ACHN (cell line): ENCODE measurements at places on chromosomes 4 and X.

DNA sequence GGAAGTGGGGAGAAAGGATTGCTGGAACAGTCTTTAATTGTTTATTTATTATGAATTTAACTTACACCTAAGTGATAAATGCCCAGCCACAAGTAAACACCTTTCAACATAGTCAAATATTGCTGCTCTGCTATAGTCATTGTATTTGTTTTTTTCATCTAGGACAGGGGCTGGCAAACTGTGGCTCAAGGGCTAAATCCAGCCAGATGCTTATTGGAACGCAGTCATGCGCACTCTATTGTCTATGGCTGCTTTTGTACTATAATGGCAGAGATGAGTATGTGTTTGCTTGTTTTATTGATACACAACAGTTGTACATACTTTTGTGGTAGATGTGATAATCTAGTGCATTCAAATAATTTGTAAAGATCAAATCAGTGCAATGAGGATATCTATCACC lies 95.3 kb downstream of the ZAR1 start:
- no peak for DNase-seq

DNA sequence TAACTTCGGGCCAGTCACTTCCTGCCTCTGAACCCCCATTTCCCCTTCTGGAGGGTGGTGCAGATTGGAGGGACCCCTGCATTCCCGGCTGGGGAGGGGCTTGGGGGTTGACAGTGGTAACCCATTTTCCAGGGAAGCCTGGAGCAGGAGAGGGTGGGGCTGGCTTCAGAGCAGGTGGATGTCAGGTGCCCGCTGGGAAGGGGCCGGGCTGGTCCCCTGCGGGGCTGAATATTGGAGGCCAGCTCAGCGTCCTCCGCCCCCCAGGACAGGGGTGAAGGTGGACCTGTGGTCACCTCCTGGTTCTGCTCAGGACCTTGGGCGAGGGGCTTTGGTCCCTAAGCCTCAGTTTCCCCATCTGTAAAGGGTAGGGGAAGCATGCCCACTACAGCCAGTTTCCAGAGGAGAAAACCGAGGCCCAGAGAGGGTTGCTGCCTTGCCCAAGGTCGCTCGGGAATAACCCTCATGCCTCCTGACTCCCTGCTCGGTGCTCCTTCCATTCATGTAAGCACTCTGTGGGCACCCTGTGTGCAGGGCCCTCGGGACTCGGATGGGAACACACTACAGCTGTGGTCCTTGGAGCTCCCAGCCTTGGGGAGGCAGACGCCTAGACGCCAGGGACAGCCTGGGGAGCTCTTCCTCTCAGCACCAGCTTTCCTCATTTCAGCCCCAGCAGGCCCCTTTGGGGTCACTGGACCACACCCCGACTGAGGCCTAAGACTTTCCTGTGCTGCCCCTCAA lies 683 bp downstream of the MAN2B2 start:
- no peak for DNase-seq

- DNase-seq, result peak; percentile 22
Measured at GRCh38 chr4:53119680-53120079, 246.2 kb downstream of the SCFD2 start.

DNA sequence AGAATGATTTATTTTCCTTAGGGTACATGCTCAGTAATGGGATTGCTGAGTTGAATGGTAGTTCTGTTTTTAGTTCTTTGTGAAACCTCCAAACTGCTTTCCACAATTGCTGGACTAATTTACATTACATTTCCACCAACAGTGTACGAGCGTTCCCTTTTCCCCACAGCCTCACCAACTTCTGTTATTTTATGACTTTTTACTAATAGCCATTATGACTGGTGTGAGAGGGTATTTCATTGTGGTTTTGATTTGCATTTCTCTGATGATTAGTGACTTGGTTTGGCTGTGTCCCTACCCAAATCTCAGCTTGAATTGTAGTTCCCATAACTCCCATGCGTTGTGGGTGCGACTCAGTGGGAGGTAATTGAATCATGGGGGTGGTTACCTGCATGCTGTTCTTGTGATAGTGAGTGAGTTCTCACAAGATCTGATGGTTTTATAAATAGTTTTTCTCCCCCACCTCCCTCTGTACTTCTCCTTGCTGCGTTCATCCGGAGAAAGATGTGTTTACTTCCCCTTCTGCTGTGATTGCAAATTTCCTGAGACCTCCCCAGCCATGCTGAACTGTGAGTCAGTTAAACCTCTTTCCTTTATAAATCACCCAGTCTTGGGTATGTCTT lies 95.1 kb downstream of the GBA3 start:
- no peak for DNase-seq

DNA sequence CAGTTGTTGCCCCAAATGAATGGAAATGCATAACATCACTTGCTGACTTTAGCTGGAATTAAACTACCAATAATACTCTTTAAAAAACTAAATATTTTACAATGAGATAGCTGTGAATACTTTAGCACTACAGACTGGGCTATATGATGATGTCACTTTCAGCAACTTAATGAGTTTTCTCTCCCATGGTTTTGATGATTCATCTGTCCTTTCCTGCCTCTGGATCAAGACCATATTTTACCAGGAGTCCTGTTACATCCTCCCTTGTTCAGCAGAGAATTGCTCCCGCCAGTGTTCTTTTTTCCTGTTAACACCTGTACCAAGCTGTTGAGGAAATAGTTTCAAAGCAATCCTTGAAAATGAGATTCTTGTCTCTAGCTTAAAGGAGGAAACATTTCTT lies 543.0 kb downstream of the SPRY1 start:
- DNase-seq, result peak; percentile 29

DNA sequence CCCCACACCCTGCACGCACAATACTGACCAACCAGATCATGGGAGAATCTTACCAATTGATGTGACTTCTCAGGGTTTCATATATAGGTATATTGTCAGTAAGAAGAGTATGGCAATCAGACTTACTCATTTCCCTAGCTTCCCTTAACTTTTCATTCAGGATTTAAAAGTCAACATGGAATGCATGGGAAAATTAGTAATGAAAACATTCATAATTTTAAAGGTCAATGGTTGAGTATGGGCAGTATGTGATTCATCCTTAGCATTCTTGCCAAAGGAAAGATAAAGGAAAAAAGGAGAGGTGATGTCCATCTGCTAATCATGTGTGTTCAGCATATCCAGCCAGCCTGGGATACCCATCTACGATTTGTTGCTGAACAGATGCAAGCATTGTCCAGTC lies 4.0 kb downstream of the DIPK2B start:
- DNase-seq, result no peak
